ENCODE measurements at places on chromosomes 11 and 22. TPM values are rescaled to one million over a fixed set of nuclear protein-coding genes. Genes with fewer than 3 reads are reported as not detected.

Gene OR2AT4
- total RNA-seq, result not detected

Gene OR51I1
- not detected for total RNA-seq

Gene FGF3
- not detected for total RNA-seq

Gene ACR
- not detected for total RNA-seq

Gene PATE2
- 0.20 TPM for total RNA-seq

Gene OR4D5
- not detected for total RNA-seq

Gene OR5A1
- total RNA-seq, result not detected

- no peak for DNase-seq
- H3K4me1 ChIP-seq, result peaks cover 4% of the 10 kb centered on the region
- no peak overlapping the region for H3K4me3 ChIP-seq
- no peaks in the 10 kb centered on the region for H3K36me3 ChIP-seq
Measured at GRCh38 chr11:125407046-125407445, 89.0 kb downstream of the FEZ1 start.

DNA sequence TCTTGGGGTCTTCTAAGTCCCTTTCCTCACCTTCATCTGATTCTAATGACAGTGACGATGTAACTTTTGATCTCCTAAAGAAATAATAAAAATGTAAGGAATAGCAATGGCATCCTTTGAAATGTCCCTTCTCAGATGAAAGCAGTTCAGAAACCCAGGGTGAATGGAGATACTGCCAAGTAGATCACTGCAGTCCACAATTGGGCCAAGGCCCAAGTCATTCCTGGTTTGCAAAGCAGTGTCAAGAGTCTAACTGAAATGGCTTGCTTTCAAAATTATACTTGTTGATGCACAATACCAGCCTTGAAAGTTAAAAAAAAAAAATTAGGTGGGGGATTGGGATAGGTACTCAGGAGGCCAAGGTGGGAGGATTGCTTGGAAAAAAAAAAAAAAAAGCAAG lies 20.4 kb downstream of the ASCC2 start:
- DNase-seq, result no peak
- H3K27me3 ChIP-seq, result no peaks in the 10 kb centered on the region
- peaks cover 50% of the 10 kb centered on the region for H3K36me3 ChIP-seq
- H3K27ac ChIP-seq, result no peak overlapping the region
- no peak overlapping the region for H3K4me3 ChIP-seq

DNA sequence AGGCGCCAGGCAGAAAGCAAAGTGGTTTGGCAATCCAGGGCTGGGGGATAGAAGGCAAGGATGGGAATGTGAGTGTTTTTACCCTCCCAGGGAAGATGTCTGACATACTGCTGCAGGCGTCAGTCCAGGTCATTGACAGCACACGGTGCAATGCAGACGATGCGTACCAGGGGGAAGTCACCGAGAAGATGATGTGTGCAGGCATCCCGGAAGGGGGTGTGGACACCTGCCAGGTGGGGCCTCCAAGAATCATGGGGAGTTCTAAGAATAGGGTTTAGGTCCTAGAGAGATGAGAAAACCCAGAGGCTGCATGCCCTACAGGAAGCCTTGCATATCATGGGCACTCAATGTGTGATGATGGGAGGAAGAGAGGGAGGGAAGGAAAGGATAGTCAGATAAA lies 28.3 kb upstream of the SMIM35 start:
- peaks cover 13% of the 10 kb centered on the region for H3K4me1 ChIP-seq
- no peak overlapping the region for H3K27ac ChIP-seq
- H3K27me3 ChIP-seq, result peaks cover 10% of the 10 kb centered on the region
- no peak overlapping the region for H3K4me3 ChIP-seq
- no peak for DNase-seq
- no peaks in the 10 kb centered on the region for H3K36me3 ChIP-seq

DNA sequence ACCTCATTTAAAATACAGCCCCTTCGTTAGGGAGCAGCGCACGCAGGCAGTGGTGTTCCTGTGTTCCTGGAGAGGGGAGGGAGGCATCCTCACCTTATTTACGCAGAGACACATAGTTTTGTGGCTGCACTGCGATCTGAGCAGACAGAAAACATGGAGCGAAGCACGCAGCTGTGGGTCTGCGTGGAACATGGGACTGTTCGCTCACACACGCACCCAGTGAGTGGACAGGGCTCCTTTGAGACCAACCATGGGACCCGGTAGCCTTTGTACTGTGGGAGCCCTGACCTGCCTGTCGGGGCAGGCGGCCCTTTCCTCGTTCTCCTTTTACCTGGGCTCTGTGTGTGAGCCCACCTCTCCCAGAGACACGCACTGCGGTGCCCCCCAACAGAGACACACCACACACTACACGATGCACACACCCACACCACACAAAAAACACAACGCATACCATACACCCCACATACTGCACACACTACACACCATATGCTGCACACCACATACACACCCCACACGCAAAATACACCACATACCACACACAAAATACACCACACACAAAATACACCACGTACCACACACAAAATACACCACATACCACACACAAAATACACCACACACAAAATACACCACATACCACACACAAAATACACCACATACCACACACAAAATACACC lies 1245.7 kb downstream of the BRD1 start:
- H3K4me1 ChIP-seq, result no peaks in the 10 kb centered on the region
- no peak for DNase-seq
- H3K36me3 ChIP-seq, result no peaks in the 10 kb centered on the region
- no peak overlapping the region for H3K27ac ChIP-seq

DNA sequence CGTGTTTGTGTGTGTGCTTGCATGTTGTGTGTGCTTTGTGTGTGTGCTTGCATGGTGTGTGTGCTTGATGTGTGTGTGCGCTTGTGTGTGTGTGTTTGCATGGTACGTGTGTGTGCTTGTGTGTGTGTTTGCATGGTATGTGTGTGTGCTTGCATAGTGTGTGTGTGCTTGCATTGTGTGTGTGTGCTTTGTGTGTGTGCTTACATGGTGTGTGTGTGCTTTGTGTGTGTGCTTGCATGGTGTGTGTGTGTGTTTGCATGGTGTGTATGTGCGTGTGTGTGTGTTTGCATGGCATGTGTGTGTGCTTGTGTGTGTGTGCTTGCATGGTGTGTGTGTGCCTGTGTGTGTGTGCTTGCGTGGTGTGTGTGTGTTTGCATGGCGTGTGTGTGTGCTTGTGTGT lies 10.0 kb upstream of the MUC5AC start:
- peaks cover 4% of the 10 kb centered on the region for H3K27me3 ChIP-seq
- DNase-seq, result no peak
- H3K27ac ChIP-seq, result no peak overlapping the region
- no peaks in the 10 kb centered on the region for H3K36me3 ChIP-seq

- H3K27me3 ChIP-seq, result no peaks in the 10 kb centered on the region
- no peaks in the 10 kb centered on the region for H3K36me3 ChIP-seq
- no peak overlapping the region for H3K27ac ChIP-seq
- H3K4me3 ChIP-seq, result no peak overlapping the region
Measured at GRCh38 chr11:76135491-76135890, 70.8 kb downstream of the WNT11 start.

DNA sequence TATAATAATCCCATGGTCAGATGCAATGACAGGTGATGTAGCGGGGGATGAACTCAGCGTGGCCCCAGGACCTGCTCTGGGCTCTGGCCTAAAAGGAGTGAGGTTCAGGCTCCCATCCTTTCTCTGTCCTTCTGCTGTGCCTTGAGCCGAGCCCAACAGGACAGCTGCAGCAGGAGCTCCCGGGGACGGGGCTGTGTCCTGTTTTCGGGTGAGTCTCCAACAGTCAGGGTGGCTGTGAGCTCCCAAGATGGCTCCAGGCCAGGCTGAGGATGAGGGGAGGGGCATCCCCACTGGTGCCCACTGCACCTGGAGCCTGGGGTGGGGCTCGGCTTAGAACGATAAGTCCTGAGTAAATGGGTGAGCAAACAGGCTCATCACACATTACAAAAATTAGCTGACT lies 1385.0 kb downstream of the BRD1 start:
- no peaks in the 10 kb centered on the region for H3K4me1 ChIP-seq
- H3K27me3 ChIP-seq, result no peaks in the 10 kb centered on the region
- H3K4me3 ChIP-seq, result no peak overlapping the region
- DNase-seq, result no peak

GRCh38 chr11:34215806-34216453 lies 110.5 kb downstream of the NAT10 start:
- no peak for DNase-seq
- H3K36me3 ChIP-seq, result no peaks in the 10 kb centered on the region
- H3K27me3 ChIP-seq, result peaks cover 4% of the 10 kb centered on the region
- no peak overlapping the region for H3K27ac ChIP-seq
- no peak overlapping the region for H3K4me3 ChIP-seq
- H3K4me1 ChIP-seq, result peaks cover 7% of the 10 kb centered on the region

DNA sequence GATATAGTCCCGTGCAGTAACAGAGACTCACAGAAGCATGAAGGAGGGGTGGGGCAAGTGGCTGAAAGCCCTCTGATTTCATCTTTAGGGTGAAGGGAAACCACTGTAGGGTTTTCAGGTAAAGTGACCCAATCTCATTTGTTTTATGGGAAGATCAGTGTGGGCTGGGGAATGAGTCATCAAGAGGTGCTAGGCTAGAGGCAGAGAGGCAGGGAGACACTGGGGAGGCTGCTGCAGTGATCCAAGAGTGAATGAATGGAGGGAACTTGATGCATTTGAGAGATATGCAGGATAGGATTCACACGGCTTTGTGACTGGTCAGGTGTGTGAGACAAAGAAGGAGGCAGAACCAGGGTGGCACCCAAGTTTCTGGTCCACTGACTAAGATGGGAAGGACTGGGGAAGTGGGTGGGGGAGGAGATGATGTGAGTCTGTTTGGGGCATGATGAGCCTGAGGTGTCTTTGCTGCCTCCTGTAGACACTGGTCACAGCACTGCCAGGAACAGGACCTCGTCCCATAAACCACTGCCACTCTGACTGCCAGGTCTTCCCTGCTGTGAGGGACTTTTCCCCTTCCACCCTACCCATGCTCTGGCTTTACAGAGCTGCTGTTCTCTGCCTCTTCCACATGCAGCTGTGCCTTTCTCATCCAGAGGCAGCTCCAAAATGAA lies 239.0 kb downstream of the TENM4 start:
- no peak overlapping the region for H3K27ac ChIP-seq
- H3K4me3 ChIP-seq, result no peak overlapping the region
- no peaks in the 10 kb centered on the region for H3K4me1 ChIP-seq
- no peaks in the 10 kb centered on the region for H3K36me3 ChIP-seq
- H3K27me3 ChIP-seq, result no peaks in the 10 kb centered on the region

DNA sequence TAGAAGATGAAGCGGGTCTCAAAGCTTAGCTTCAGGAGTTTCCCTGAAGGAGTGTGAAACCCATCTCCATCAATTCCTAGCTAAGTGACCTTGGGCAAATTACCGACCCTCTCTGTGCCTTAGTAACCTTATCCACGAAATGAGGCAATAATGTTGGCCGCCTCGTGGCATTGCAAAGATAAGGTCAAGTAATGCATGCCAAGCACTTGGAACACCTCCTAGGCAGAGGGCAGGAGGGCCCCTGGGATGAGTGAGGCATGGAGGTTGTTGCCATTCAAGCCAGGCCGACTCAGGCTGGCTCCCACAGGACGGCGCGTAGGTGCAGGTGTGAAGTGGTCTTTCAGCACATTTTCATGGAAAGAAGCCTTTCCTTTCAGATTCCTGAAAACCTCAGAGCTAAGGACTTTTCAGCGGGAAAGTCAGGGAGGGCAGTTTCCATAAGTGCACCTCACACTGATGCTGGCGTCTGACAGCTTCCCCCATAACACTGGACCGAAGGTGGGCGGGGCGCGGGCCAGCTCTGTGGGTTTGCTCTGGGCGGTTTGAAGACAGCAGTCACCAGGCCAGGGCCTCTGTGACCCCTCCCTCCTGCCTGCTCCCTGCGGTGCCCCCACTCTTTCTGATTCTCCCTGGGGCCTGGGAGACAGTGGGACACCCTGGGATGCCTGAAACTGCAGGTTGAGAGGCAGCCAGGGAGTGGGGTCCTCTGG lies 25.2 kb downstream of the RPS6KA4 start:
- H3K36me3 ChIP-seq, result no peaks in the 10 kb centered on the region
- no peak for DNase-seq
- no peak overlapping the region for H3K4me3 ChIP-seq
- H3K27ac ChIP-seq, result no peak overlapping the region

- peaks cover 2% of the 10 kb centered on the region for H3K4me1 ChIP-seq
- H3K36me3 ChIP-seq, result no peaks in the 10 kb centered on the region
- no peak overlapping the region for H3K27ac ChIP-seq
- H3K4me3 ChIP-seq, result no peak overlapping the region
Measured at GRCh38 chr11:86740628-86741483, 59.5 kb upstream of the PRSS23 start.

- H3K4me3 ChIP-seq, result no peak overlapping the region
- no peak for DNase-seq
- H3K36me3 ChIP-seq, result peaks cover 19% of the 10 kb centered on the region
- H3K27me3 ChIP-seq, result no peaks in the 10 kb centered on the region
- H3K4me1 ChIP-seq, result peaks cover 14% of the 10 kb centered on the region
Measured at GRCh38 chr22:46812034-46812605, 49.7 kb downstream of the TBC1D22A start.

DNA sequence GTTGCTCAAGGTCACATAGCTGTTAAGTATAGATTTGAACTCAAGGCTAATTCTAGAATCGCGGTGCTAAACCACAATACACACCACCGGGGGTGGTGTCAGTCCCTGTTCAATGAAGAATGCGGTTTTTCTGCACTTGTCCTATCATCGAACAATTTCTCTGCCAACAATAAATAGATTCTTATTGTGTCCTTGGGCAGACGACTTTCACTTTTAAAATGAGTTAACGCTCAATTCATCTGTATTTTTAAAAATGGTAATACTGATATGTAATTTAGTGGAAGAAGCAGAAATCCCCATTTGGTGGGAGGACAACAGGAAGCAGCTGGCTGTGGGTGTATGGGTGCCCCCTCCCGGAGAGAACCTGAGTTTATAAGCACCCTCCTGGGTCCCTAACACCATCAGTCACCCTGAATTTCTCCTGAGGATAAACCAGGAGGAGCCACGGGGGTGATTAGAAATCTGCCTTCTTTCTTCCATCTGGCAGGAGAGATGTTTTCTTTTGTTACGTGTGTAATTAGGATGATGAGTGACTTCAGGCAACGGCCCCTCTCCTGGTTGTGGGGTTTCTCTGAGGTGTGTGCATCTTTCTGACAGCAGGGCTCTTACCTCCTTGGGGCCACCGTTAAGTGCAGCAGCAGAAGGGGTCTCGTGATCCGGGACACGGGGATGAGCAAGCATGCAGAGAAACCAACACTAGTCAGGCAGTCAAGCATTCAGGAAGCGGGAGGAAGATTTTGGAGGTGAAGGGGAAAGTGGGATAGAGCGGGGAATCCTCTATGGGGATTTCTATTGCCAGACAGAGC lies 87.7 kb downstream of the GRAMD1B start:
- DNase-seq, result no peak
- H3K36me3 ChIP-seq, result peaks cover 12% of the 10 kb centered on the region
- no peaks in the 10 kb centered on the region for H3K27me3 ChIP-seq
- no peak overlapping the region for H3K27ac ChIP-seq
- no peak overlapping the region for H3K4me3 ChIP-seq
- peaks cover 24% of the 10 kb centered on the region for H3K4me1 ChIP-seq

DNA sequence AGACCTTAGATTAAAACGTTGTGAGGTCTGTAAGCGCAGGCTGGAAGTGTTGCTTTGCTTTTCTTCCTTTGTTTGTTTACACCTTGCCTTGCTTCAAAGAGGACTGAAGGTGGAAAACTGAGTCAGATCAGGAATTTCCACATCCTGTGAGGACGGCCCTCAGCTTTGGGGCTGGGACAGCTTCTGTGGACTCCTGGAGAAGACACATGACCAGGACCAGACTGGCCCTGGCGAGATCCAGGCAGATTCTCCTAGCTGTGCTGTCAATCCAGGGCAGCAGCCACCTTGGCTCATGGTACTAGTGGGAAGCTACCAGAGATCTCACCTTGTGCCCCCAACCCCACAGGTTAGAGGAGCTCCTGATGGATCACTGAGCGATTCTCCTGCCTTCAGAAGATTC lies 1461.9 kb downstream of the TBC1D22A start:
- no peak overlapping the region for H3K27ac ChIP-seq
- no peaks in the 10 kb centered on the region for H3K4me1 ChIP-seq
- DNase-seq, result no peak
- no peak overlapping the region for H3K4me3 ChIP-seq
- H3K27me3 ChIP-seq, result peaks cover 2% of the 10 kb centered on the region

Measured in activated CD4-positive, alpha-beta T cell treated with anti-CD3 and anti-CD28 coated beads, Interleukin-2, amount 10 ng/mL, durations not matched to agents 7 days and 5 days (primary cell).